ENCODE measurements at places on chromosomes 2 and 18.

GRCh38 chr2:198905881-198906612 is 551.7 kb downstream of the SATB2 start:
- DNase-seq = no peak

DNA sequence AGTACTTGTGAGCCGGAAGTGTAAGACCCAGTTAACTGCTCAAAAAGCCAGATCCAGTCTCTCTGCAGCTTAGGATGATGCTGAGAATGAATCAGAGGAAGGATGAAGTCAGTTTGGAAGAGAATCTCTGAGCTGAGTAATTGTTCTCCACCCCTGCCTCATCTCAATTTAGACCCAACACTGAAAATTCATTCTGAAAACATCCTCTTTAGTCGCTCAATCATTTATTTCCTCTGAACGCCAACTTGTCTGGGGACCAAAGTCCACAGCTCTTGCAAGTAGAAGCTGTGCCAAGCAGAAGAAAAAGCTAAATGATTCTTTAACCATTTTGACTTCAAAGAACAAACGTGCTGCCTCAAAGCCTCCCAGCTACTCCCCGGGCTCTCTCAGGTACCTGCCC is 177.1 kb upstream of the KLHL29 start:
- DNase-seq = no peak

- no peak for DNase-seq
Measured at GRCh38 chr18:23977719-23978483, 36.7 kb upstream of the TTC39C start.

DNA sequence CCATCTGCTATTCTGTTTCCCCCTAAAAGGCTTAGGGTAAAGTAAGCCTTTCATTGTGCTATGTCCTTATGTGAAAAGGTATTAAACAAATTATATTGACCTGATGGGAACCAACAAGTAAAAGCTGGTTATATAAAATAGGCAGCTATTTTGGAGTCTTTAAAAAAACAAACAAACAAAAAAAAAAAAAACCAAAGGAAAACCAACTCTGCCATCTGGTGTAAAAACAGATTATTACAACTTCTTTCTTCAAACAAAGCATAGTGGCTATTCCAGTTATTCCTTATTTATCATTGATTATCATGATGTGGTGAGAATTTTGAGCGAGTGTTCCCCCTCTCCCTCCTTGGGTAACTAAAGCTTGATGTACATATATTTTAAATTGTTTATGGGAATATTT is 122.3 kb upstream of the FHL2 start:
- DNase-seq = no peak

GRCh38 chr2:158315000-158315399 is 141.6 kb downstream of the CCDC148 start:
- no peak for DNase-seq

DNA sequence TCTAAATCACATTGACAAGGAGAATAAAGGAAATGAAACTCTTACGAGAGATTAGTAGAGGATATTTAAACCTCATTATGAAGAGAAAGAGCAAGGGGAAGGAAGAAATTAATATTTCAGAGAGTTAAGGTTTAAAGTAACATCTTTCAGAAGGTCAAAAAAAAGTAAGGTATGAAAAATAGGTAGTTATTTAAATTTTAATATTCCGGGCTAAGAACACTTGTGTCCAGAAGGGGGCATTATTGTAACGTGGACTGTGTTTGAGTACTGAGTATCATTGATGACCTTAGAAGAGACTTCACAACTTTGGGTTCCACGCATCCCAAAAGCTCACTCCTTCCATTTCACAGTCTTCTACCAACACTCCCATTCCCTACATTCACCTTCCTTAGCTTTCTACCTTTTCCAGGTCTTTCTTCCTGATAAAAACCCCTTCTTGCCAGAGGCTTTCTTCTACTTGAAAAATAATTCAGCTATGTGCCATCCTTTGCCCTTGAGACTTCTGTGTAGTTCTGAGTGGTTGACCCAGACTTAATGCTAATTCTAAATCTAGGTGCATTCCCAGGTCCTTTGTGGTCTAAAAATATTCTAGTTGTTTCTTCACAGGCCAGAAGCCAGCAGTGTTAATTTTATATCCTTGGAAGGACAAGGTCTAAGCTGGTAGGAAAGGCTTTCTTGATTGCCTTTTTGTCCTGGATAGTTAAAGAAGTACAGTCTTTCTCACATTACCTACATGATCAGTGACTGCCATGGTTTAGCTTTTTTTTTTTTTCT is 16.5 kb downstream of the DYNC1I2 start:
- DNase-seq = no peak

GRCh38 chr2:10038716-10039115 is 4.6 kb upstream of the KLF11 start:
- DNase-seq = no peak

DNA sequence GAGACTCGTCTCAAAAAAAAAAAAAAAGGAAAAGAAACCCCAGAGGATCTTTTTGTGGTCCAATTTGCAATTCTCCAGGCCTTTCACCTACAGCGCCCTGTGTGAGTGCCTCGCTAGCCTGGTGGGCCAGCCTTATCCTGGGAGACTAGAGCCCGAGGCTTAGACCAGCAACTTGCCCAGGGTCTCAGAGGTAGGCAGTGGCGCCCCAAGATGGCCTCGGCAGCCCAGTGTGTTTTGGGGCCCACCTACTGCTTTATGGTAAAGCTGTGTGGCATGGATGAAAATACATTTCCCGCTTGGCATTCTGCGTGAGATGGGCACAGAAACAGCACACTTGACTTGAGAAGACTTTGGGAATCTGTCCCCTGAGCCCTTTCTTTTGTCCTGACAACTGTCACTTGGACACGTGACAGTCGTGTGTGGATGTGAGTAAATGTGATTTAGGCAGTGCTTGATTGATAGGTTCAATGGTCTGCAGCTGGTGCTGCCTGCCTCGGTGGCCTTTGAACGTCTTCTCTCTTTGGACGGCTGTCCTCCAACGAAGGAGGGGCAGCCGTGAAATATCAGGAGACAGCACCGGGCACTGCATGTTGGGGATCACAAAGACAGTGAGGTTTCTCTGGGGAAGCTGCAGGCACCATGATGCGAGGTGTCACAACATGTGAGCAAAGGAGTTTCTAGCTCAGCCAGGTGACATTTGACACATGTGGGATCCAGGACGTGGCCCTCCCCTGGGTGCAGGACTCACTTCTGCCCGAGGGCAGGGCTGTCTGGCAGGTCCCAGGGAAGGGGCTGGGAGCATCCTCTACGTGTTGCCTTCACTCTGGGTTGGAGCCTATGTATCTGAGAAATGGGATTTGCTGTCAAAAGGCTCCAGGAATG is 209.5 kb upstream of the TWIST2 start:
- no peak for DNase-seq

DNA sequence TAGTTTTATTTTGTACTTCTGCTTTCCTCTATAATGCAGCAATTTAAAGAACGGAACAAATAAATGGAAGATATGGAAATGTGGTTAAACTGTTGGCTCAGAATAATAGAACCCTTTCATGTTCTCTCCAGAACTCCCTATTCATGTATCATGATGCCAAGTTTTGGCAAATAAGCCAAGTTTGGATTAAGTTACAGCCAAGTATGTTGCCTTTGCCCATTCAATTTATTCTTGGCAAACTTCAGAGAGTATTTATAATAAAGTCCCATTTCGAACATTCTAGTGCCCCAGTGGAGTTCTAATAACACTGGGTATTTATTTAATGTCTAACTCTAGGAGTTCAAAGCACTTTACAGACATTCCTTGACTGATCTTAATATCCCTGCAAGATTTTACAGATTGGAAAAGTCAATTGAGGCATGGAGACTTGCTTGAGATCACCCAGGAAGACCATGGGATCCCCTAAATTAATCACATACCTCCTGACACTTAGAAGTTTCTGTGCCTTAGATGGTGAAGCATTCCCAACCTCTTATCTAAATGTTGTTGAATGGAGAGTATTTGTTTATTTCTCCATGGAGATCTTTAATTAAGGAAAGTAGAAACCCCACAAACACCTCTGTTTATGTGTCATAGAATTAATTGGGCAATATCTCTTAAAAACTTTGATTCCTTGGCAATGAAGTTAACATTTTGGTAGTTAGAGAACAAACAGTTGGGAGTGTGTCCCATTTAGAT is 106.7 kb downstream of the ACKR3 start:
- no peak for DNase-seq

GRCh38 chr2:144146876-144147275 is 373.0 kb downstream of the ZEB2 start:
- no peak for DNase-seq

- no peak for DNase-seq
Measured at GRCh38 chr2:47737191-47737975, 45.6 kb upstream of the MSH6 start.

DNA sequence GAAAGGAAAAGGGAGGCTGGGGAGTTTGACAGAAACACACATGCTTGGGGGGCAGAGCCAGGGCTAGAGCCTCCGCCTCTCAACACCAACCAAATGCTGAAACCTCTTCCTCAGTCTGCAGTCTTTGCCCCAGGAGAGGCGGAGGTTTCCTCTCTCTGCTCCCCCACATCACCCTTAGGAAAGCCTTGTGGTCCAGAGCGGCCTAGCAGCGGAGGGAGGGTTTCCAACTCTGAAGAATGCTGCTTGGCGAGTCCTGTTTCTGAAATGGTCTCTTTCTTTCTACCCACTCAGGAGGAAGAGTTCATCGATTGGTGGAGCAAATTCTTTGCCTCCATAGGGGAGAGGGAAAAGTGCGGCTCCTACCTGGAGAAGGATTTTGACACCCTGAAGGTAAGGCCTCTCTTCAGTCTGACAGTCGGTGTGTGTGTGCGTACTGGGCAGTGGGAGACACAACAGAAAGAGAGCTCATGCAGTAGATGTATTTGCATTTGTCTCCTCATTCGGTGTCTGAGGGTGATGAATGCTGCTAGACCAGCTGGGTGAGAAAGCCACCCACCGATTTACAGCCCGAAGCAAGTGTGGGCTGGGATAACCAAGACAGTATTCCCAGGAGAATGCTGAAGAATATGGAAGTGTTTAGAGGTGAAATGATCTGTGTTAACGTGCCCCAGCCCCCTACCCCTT is 190.5 kb downstream of the DYSF start:
- no peak for DNase-seq

DNA sequence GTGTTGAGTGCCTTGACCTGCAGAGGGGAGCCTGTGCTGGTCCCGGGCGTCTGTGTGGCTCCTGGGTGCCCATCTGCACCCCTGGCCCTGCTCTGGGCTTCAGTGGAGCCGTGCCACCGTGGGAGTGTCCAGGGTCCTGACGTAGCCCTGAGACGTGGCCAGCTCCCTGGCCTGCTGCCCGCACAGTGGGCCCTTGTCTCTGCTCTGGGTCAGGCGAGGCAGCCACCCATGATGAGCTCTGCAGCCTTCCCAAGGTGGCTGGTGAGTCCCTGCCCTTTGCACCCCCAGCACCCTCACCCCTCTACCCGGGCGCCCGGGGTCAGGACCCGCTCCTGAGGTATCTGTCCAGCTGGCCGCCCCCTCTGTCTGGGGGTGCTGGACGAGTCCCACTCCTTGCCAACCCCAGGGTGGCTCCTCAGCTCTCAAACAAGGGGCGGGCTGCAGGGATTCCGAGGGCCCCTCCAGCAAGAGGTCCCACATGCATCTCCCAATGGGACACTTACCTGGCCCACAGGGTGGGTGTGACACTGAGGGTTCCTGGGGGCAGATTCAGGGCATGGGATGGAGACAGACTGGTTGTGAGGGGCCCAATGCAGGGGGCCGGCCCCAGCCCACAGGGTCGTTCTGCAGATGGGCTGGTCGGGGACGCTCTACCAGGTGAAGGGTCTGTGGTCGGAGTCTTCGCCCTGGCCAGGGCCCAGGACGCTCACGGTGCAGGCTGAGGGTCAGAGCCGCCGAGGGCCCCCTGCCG is 2.4 kb downstream of the NEU4 start:
- DNase-seq = no peak

- no peak for DNase-seq
Measured at GRCh38 chr2:7499018-7499417, 581.8 kb downstream of the RNF144A start.

DNA sequence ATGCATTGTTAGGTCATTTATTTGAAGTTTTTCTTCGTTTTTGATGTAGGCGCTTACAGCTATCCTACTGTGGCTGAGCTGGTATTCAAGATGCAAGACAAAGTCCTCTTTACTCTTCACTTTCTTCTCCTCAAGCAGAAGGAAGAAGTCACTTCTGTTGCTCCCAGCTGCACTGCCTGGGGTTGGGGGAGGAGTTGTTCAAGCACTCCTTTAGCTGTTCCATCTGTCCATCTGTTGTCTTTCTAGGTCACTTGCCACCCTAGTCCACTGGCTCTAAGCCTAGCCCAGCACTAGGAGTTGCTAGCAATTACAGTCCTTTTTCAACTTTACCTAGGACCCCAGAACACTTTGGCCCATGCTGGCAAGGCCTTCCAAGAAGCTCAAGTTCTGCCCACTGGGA is 200.6 kb upstream of the RBMS1 start:
- DNase-seq = no peak

GRCh38 chr2:124778076-124778475 is 753.0 kb downstream of the CNTNAP5 start:
- no peak for DNase-seq

DNA sequence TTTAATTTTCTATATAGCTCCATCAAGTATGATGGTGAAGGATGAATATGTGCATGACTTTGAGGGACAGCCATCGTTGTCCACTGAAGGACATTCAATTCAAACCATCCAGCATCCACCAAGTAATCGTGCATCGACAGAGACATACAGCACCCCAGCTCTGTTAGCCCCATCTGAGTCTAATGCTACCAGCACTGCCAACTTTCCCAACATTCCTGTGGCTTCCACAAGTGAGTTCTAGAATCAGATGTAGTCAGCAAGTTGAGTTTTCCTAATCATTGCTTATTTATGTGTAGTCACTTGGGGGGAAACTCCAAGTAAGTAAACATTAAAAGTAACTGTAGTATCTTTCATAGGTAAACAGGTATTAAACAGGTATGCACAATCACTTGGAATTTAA is 24.8 kb downstream of the SMAD4 start:
- no peak for DNase-seq

- no peak for DNase-seq
Measured at GRCh38 chr2:44324971-44325426, 36.3 kb downstream of the PREPL start.

GRCh38 chr18:55251254-55251971 is 292.2 kb upstream of the CCDC68 start:
- no peak for DNase-seq

- DNase-seq = no peak
Measured at GRCh38 chr2:223896833-223897311, 48.3 kb downstream of the WDFY1 start.

DNA sequence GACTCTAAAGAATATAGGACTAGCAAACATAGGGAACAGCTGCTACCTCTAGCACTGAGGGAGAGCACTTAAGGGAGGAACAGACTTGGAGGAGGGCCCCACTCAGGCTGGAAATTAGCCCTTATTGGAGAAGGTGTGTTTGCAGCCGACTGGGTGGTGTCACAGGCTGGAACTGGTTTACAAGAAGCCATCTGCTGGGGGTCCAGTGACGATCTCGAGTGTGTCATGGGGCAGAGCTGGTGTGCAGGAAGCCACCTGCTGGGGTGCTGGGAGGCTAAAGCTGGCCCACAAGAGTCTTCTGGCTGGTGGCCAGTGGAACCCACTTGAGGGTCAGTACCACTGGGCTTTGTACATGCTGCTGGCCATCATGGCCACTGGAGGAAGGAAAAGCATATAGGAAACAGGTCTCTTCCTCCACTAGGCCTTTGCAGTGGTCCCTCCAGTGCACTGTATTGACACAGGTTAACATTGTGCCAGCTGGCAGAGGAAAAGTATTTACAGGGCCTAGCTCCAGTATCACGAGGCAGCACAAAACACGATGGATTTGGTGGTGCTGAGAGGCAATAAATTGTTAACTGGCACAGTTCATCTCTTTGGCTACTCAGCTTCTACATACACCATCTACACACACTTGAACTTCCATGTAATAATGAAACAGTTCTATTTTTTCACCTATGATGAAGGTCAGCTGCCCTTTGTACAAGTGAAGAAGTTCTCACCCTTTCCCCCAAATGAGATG is 43.6 kb downstream of the MAP3K20 start:
- DNase-seq = no peak

- DNase-seq = no peak
Measured at GRCh38 chr2:234518986-234519642, 22.2 kb upstream of the ARL4C start.

Measured in activated T-helper 1 cell treated with anti-CD3 and anti-CD28 coated beads, Interleukin-2, amount 50 U/mL, for 16 hours (primary cell).